ENCODE measurements at places on chromosomes 2 and 18.

DNA sequence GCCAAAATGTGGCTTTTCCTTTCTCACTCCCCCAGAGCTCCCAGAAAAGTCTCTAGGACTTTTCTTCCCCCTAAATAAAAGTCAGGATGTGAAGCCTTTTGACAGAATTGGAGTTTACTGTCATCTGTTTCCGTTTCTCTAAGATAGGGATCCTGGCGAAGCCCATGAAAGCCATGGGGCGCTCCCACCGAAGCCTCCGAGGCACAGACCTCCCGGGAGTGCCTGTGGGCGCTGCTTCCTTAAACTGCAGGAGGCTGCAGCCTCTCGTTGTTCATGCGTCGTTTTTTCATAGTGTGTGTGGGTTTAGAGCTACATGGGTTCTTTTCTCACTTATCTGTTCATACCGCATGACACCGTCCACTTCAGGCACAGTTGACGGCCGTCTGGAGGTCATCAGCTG, 56.8 kb downstream of the ASAP2 start:
- DNase-seq = no peak

- DNase-seq = no peak
These were observed 64.3 kb downstream of the EDAR start for GRCh38 chr2:108924580-108925251.

GRCh38 chr2:178005756-178006155, 66.8 kb downstream of the PDE11A start:
- DNase-seq = no peak

GRCh38 chr2:100246163-100247145, 75.8 kb downstream of the LONRF2 start:
- peak; percentile 64 for DNase-seq

- DNase-seq = no peak
These were observed 51.8 kb downstream of the ADD2 start for GRCh38 chr2:70716131-70716743.

- no peak for DNase-seq
These were observed 177.8 kb downstream of the GALNT13 start for GRCh38 chr2:154049561-154049960.

DNA sequence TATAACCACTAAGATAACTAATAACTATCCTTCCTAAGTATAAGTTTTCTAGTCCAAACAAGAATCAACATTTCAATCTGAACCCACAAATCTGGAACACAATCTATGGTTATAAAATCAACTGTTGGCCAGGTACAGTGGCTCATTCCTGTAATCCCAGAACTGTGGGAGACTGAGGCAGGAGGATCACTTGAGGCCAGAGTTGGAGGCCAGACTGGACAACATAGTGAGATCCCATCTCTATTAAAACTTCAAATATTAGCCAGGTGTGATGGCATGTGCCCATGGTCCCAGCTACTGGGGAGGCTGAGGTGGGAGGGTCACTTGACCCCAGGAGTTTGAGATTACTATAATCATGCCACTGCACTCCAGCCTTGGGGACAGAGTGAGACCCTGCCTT, 11.2 kb downstream of the MRPS5 start:
- no peak for DNase-seq

- peak; percentile 61 for DNase-seq
These were observed 28.9 kb downstream of the RAB31 start for GRCh38 chr18:9737006-9737405.

DNA sequence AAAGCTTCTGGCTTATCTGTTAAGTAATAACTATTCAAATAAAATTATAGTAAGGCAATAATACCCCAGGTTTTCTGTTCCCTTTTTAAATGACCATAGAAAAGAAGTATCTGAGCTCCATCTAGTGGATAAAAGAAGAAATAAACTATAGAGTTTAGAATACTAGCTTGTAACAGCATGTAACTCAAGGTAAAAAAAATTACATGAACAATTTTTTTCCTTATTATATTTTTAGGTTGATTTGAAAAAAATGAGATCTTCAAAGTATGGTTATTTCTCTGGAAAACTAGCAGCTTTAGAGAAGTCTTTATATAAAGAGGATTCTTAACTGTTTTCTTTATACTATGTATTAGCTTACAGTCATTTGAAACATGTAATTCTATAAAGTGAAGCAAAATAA, 58.1 kb downstream of the NCKAP1 start:
- DNase-seq = no peak

GRCh38 chr2:68431316-68431972, 35.6 kb downstream of the FBXO48 start:
- DNase-seq = no peak

DNA sequence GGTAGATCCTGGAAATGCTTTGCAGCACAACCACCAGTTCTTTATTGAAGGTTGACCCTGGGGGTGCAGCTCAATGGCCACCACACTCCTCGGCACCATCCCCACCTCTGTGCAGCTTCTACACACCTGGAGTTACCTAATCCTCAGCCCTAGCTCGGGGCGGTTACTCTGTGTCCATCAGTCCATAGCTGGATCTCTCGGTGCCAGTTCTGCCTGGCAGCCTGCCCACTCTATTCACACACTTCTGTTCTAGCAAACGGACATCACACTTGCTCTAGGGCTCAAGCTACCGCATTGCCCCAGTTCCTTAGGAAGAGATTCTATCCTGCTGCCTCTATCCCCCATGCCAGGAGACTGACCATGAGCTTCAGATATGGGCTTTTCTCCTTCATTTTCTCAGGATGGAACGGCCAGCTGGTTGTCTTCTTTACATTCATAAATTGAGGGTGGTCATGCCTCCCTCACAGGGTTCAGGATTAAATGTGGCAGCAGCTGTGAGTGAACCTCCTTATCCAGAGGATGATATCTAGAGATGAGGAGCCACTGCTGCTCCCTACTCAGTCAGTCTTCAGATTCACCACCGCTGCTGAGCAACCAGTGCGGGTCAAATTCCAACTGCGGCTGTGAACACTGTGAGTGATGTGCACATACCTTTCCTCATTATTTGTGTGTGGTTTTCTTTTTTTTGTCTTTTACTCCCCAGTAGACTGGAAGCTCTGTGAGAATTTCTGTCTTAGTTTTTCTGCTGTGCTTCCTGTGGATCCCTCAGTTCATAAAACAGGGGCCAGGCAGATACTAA, 66.9 kb upstream of the TRIB2 start:
- no peak for DNase-seq

- DNase-seq = no peak
These were observed 20.8 kb downstream of the SOS1 start for GRCh38 chr2:39099870-39100728.

DNA sequence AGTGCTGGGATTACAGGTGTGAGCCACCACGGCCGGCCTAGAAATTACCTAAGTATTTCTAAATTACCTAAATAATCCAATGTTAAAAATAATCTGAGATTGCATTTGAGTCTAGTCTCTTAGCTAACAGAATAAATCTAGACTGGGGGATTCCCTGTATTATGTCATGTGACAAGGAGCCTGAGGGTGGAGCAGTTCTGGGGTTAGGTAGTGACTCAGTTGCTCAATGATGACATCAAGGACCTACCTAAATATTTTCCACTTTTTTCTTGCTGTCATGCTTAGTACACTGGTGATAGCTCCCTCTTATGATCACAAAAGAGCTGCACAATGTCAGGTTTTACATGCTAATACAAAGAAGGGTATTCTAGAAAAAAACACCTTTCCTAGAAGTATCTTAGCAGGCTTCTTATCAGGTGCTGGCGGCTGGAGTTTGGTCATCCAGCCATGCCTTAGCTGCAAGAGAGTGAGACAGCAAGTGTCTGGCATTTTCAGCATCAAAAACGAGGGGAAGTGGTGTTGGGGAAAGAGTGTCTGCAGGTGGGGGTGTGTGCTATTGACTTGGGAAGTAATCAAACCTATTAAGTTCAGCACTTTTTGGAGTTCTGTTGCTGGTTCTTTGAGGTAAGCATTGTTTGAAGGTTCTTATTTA, 17.5 kb upstream of the CEP192 start:
- no peak for DNase-seq

DNA sequence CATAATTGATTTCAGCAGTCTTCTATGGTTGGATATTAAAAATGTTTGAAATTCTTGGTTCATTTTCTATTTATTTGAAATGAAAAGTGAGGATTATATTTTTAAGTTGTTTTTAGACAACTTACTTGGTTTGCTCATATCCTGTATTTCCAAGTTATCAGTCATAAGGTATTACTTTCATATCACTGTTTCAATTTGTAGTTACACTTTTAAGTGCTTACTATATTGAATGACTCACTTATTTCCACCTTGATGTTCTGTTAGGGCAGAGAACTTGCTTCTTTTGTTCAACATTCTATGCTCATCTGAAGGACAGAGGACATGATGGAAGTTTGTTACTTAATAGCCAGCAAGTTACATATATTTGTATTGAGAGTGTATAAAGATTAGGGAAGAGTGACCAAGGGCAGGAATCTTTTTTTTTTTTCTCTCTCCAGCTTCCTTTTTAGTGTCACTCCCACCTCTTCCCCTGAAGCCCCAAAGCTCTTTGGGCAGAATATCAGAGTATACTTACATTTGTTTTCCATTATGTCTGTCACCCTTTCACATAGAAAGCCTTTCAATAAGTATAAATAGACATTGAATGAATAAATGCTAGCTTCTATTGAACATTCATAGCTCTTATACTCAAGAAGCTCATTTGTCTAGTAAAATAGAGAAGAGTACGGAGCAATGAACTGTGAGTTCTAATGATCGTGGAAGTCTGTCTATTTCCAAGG, 28.1 kb downstream of the PIK3C3 start:
- DNase-seq = no peak

DNA sequence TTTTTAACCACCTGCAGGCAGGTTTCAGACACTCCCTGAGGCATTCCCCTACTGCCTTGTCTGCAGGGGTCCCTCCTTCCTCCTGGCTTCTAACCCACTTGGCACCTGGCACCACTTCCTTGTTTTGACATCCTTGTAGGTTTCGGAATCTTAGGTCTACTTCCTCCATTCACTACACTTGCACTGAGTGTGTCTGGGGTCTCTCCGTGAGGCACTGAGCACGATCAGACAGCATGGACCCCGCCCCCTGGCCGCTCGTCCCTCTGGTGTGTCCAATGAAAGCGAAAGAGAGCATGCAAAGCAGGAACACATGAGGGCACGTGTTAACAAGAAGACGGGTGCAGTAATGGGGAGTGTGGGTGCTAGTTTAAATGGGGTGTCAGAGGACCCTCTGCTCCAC, 63.8 kb downstream of the HAUS1 start:
- no peak for DNase-seq

DNA sequence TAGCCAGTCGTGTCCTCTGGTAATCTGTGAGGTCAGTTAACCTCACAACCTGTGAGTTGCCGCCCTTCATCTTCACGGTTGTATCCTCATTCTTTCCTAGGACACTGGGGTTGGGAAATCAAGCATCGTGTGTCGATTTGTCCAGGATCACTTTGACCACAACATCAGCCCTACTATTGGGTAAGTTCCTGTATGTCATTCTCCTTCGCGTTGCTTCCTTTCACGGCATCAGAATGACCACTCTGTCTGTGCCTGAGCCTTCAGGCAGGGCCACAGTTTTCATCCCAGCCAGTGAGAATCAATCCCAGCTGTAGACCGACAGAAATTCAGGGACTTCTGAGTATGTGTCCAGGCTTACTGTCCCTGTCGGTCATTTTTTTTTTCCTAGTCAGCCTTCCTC, 67.1 kb downstream of the RAB31 start:
- no peak for DNase-seq

GRCh38 chr2:63580651-63581297, 7.5 kb downstream of the WDPCP start:
- no peak for DNase-seq

DNA sequence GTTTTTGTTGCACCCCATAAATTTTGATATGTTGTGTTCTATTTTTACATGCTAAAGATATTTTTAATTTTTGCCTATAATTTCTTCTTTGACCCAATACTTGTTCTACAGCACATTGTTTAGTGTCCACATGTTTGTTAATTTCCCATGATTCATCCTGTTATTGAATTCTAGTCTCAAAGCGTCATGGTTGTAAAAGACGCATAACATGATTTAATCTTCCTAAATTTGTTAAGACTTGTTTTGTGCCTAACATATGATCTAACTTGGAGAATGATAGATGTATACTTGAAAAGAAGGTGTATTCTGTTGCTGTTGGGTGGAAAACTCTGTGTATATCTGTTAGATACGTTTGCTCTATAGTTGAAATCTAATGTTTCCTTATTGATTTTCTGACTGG, 27.1 kb upstream of the SULT1C3 start:
- no peak for DNase-seq

DNA sequence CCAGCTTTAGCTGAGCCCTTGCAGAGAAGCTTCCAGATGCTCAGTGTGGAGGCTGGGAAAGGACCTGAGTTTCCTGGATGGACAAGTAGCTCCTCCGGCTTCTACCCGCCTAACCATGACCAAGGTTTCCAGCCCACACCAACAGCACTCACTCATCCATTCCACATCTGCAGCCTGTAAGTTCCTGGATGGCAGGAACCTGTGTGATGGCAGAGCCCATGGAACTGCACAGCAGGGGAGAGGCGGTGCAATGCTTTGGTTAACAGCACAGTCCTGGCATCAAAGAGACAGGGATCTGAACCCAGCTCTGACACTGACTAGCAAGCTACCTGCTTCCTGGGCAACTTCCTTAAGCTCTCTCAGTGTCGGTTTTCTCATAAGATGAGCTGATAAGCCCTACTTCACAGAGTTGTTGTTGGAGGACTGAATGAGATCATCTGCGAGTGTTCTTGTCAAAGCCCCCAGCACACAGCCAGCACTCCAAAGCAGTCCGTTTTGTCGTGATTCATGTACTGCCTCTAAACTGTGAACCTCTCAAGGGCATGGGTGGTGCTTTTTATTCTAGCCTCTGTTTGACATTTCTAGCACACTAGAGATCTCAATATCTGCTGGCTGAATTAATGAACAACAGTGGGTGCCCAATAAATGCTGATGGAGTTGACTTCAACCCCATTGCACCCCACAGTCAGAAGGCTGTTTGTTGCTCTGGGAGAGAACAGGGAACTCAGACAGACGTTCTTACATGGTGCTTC, 41.6 kb upstream of the OTOF start:
- no peak for DNase-seq

DNA sequence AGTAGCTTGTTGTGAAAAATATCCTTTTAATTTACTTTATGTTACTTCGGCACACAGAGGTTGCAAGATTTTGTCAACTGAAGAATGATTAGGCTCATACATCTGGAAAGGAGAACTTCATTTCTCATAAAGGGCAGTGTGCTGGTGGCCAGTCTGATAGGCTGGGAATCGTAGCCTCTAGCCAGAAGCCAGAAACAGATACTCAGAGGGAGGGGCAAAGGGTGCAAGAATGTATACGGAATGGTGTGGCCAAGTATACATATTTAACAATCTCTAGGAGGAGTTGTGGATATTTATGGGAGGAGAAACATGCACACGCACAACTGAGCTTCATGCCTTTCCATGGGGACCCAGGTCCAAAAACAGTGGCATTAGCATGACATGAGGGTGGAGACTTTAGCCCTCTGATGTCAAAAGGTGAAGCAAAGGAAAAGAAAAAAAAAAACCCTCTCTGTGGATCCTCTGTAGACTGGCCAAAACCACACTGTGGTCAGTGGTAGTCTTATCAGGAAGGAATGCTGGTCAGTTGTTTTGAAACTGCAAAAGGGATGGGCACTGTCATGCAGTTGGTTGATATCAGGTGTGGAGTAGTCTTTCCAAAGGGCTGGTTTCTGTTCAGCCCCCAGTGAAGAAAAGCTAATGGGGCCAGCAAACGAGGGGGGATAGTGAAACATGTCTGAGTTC, 34.9 kb upstream of the APCDD1 start:
- DNase-seq = no peak
